Panc1 (cell line): ENCODE measurements at places on chromosomes 11 and 22. TPM values are rescaled to one million over a fixed set of nuclear protein-coding genes. Genes with fewer than 3 reads are reported as not detected.

Gene POTEH
- total RNA-seq: not detected

Gene GGT5
- 3.6 TPM for total RNA-seq

Gene CCDC116
- total RNA-seq: not detected

Gene MYRF
- 2.8 TPM for total RNA-seq

Gene TRIM48
- not detected for total RNA-seq

Gene MMP13
- 0.15 TPM for total RNA-seq

Gene ACR
- total RNA-seq: 0.21 TPM

Gene APOA4
- total RNA-seq: not detected

Gene FAM227A
- total RNA-seq: 2.4 TPM

Gene RCE1
- 43.7 TPM for total RNA-seq

Gene HTR3B
- total RNA-seq: not detected

Gene OR8G5
- total RNA-seq: not detected

Gene HOATZ
- total RNA-seq: not detected

Gene PHOX2A
- not detected for total RNA-seq

Gene IZUMO1R
- not detected for total RNA-seq

Gene TEX12
- 0.23 TPM for total RNA-seq

Gene ZNF280A
- total RNA-seq: 0.10 TPM

Gene CFAP300
- total RNA-seq: 6.4 TPM

Gene SCGB1D4
- total RNA-seq: not detected

Gene SMIM35
- total RNA-seq: not detected

Gene ART1
- not detected for total RNA-seq

Gene GAB2
- 10.0 TPM for total RNA-seq

Gene CLDN5
- 0.18 TPM for total RNA-seq

Gene IL18
- 22.5 TPM for total RNA-seq

Gene DENND6B
- 5.8 TPM for total RNA-seq

Gene MRGPRX1
- not detected for total RNA-seq

Gene PRDM11
- 27.4 TPM for total RNA-seq

Gene ETS1
- 66.4 TPM for total RNA-seq

Gene OR51B2
- not detected for total RNA-seq
